ENCODE measurements at places on chromosomes 1 and 21.

DNA sequence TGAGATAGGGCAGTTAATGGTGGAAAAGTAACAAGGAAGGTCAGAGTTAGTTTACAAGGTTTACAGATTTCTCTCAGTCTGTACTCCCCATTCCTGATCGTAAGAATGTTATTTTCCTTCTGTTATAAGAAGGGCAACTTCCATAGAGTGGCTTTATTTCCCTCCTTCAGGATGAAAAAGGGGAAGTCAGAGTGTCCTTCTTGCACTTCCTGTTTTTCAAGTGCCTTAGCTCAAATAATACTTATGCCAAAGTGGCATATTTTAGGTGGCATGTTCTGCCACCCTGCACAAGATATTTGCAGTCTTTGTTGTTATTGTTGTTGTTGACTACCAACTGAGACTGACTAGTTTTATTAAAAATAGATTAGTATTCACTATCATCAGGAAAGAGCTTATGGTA lies 730.7 kb upstream of the ADGRL4 start:
- no peak for DNase-seq

- no peak for DNase-seq
Observed at GRCh38 chr1:234321231-234321630, 52.0 kb upstream of the COA6 start.

DNA sequence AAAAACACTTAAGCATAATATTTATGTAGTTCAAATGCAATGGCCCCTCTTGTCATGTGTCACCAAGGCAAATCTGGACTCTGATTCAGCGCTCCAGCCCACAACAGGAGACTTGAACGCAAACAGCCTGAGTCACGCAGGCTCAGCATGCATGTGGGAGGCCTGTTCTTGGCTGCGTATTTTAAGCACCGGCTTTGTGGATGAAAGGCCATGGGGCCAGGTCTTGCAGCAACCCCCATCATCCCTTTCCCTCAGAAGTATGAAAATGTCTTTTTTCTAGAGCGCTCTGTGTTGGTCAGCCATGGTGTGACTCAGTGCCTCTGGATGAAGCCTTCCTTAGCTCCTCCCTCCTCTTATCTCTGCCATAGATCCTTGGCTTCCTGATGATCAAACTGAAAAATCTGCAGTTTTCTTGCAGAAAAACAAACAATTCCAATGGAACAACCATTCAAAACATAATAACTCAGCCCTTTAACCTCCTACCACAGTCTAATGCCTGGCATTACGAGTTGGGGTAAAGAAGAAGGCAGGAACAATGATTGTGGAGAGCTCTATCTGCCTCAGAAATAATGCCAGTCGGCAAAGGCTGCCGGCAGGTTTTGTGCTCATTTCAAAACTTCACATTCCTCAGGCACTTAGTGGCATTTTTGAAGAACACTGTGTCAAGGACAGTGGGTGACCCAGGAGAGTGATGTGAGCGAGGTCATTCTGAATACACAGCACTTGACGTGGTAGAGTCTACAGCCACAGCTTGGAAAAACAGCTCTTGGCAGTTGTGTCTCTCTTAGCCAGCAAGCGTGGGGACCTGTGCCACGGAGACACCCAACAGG lies 167.5 kb downstream of the CLIC6 start:
- no peak for DNase-seq

GRCh38 chr1:55154616-55155015 lies 60.5 kb downstream of the USP24 start:
- DNase-seq, result no peak

- no peak for DNase-seq
Observed at GRCh38 chr1:117605164-117605773, 579 bp upstream of the TENT5C start.

DNA sequence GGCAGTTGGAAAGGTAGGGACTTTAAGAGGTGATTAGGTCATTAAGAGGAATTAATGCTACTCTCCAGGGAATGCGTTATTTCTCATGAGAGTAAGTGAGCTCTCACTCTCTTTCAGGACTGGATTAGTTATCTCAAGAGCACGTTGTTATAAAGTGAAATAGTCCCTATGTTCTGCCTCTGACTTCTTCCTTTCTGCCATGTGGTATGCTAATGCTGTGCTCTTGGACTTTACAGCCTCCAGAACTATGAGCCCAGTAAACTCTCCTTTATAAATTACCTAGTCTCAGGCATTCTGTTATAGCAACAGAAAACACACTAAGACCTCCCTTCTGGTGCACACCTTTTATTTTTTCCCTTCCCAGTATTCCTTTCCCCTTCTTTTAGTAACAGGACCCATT lies 187.8 kb downstream of the NR5A2 start:
- no peak for DNase-seq

GRCh38 chr1:28190996-28191645 lies 14.6 kb upstream of the PTAFR start:
- no peak for DNase-seq

DNA sequence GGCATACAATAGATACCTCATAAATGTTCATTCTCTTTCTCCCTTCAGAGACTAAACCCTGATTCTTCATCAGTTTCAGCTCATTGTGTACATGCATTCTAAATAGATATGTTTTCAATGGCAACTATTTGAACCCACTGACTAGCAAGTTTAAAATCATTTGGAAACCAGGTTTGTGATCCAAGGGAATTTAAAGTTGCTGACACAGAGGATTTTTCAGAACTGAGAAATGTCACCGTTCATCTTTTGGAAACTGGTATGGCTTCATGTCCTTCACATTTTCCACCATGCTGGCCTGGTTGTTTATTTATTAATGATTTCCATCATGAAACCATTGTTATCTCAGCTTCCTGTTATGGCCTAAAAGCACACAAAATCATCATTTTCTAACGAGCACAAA lies 81.8 kb upstream of the BARHL2 start:
- no peak for DNase-seq

DNA sequence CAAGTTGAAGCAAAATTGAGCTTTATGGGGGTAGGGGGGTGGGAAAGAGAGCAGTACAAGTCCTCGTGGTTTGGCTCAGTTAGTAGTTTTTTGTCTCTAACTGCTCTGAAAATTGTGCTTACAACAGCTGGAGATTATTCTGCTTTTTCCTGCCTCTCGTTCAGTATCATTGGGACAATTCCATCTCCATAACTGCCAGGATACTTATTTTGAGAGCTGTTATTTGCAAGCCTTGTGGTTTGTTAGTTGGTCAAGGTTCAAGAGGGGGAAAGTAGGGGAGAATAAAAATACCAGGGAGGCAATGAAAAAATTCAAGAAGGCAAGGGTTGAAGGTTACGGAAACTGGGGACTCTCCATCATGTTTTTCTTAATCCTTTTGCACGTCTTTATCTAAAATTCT lies 811.8 kb upstream of the ADGRL2 start:
- no peak for DNase-seq

DNA sequence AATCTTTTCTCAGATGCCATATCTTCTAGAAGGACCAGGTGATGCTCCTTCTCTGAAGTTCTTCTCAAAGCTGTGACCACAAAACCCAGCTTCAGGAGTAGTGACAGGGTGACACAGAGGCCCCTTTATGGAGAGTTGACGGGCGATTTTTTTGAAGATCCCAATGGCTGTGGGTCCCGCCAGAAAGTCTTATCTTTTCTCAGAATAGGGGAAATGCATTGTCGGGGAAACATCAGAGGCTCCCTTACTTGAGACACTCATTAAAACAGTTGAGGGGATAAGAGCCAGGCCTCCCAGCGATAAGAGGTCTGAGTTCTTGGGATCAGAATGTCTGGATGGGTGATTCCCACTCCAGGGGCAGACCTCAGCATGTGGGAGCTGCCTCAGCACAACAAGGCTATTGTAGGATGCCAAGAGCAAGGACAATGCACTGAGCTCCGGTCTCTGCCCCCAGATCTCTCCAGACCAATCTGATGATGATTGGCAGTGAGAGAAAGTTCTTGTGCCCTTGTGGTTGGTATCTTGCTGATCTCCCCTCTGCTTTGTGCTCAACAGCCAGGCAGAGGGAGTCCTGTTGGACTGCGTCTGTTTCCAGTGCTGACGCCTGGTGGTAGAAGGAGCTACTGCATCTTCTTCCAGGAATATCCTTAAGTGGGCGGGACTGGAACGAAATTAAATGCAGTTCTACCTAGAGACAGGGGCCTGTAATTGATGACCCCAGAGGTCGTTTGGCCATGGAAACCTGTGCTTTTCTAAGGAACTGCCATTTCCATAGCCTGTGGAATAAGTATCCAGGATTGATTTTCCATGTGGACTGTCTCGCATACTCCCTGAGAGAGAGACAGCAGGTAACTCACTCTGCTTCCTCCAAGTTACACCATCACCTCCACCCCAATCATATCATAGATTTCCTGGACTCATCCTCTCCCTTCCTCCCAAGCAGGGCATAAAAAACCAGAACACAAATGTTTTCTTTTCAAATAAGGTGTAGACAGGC lies 6.8 kb upstream of the ACKR1 start:
- peak; percentile 79 for DNase-seq

DNA sequence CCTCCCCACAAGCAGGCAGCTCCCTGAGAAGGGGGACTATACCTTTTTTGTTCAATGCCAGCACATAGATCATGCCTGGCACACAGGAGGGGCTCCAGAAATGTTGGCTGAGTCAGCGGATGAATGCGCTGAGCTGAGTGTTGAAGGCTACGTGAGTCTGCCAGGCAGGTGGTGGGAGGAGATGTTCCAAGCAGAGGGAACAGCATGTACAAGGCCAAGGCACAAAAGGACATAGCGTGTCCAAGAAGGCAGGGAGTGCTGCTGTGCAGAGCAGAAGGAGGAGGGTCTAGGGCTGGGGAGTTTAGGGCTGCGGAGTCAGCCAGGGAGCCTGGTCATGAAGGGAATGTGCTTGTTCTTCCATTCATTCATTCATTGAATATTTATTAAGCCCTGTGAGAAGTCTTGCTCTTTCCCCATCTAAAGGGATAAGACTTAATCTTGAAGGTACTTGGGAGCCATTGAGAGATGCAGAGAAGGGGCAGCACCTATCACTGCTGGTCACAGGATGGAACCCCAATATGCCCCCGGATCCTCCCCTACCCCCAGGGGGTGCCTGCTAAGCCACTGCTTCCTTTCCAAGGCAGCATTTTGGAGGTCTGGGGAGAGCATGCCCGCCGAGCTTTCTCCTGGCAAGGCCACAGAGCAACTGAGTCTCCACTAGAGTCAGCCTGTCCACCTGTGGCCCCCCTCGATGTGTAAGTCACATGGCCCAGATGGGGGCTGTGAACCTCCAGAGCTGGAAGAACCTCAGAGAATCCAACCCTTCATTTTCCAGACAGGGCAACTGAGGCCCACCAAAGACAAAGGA lies 31.2 kb upstream of the LAPTM5 start:
- no peak for DNase-seq

DNA sequence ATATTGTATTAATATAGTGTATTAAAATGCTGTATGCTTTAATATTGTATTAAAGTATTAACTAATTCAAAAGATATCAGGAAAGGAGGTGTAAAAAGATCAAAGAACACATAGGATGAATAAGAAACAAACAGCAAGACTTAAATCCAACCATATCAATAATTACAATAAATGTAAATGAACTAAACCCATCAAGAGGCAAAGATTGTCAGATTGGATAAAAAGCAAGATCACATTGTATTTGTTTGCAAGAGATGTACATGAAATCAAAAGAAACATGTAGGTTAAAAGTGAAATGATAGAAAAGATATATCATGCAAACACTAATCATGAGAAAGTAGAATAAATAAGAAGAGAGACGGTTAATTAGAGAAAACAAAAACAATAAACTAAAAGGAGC lies 34.1 kb upstream of the RAB3GAP2 start:
- DNase-seq, result no peak

- peak; percentile 51 for DNase-seq
Observed at GRCh38 chr1:165207853-165208515, 148.5 kb downstream of the LMX1A start.

DNA sequence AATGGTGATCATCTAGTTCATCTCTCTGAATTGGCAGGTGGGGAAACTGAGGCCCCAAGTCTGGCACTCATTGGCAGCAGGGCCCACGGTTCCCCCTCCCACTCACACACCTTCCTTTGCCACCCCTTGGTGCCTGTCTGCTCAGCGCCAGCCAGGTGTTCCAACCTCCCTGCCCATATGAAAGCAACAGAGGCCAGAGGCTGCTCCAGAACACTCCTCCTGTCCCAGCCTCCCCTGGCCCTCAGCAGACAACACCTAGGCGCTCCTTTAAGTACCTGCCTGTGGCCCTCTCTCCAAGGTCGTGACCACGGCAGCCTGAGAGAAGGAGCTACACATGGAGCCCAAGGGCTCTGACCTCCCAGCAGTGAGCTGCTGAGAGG lies 362.3 kb upstream of the VAMP3 start:
- DNase-seq, result no peak

DNA sequence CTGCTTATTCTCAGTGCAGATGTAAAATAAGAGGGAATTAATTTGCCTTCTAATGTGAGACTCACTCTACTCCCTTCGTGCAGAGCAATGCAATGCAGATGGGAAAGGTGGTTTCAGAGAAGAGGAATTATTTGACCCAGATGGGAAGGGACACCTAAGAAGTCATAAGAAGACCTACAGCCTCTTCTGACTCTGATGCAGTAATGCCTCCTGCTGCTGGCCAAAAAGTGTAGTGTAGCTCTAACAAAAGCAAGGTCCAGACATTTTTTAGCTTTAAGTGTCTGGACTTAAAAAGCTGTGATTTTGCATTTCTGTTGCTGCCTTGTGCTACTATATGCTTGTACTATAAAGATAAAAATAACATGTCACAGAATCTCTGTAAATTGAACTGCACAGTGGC lies 501.4 kb downstream of the TTLL7 start:
- DNase-seq, result peak; percentile 16

- DNase-seq, result no peak
Observed at GRCh38 chr1:117044217-117044616, 15.9 kb upstream of the TTF2 start.

GRCh38 chr1:91559838-91560565 lies 59.4 kb downstream of the CDC7 start:
- no peak for DNase-seq

DNA sequence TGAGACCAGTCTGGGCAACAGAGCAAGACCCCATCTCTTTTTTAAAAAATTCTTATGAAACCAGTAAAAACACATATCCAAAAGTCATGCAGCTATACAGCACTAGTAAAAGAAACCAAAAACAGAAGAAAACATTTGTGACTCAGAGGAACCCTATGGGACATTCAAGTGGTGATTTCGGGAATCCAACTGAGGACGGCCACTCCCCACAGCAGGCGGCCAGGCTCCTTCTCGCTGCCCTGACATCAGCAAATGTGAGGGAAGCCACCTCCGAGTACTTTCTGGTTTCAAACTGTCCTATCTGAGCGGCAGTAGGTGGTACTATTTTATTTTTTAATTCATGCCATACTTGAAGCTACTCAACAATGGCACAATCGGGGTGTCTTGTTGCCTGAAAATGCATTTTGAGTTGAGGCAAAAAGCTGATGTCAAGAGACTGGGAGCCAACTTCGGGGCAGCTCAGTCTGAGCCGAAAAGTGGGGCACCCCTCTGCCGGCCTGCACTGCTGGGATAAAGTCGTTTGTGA lies 3.3 kb downstream of the SUMO3 start:
- DNase-seq, result no peak
